Posterior vena cava (tissue), 2 donors: ENCODE measurements at places on chromosomes 7 and 10. TPM values are rescaled to one million over a fixed set of nuclear protein-coding genes. Genes with fewer than 3 reads are reported as not detected.
A peak's percentile ranks its signal among the peaks of the same experiment; 100 is the strongest.

DNA sequence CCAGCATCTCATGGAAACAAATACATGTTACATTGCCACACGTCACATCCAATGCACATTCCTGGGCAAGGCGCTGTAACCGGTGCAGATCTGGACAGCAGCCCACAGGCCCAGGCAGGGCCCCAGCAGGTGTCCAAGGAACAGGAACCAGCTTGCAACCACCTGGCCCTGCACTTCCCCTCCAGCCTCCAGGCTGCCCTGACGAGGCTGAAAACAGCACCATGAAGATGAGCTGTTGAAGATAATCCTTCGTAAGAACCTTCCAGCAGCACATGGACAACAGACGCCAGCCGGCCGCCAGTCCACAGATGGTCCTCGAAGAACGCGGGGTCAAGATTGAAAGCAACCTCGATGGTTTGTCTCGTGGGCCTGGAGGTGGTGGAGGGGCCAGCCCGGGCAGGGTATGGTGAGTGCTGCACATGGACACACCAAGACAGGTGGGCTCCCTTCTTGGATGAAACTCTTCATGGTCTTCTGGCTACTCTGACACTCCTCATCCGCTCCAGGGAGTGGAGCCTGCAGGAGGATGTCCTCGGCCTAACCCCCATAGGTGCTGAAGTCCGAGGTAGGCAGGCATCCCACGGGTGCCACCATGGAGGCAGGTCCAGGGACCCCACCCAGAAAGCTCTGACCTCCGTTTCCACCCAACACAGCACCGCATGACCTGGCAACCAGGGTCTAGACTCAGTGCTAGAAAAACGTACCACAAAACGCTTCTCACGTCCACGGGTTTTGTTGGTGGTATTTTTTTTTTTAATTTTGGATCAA lies 22.9 kb downstream of the PDGFA start:
- DNase-seq: peak; percentile 73

Gene ANXA11
- total RNA-seq: 247 TPM

DNA sequence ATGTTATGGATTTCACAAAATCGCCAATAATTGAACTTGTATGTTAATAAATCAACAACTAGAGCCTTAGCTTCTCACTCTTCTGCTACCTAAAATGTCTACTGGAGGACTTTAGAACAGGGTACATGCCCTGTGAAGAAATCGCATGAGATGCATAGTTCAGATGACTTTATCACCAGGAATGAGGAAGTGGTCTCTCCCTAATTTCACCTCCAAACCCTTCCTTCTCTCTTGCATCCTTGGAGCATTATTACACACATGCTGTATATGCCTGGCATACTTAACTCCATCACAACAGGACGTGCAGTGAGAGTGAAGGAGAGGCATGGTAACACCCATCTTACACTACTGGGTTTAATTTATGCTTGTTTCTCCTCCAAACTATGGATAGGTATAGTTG lies 27.8 kb downstream of the RHEB start:
- no peak for DNase-seq

DNA sequence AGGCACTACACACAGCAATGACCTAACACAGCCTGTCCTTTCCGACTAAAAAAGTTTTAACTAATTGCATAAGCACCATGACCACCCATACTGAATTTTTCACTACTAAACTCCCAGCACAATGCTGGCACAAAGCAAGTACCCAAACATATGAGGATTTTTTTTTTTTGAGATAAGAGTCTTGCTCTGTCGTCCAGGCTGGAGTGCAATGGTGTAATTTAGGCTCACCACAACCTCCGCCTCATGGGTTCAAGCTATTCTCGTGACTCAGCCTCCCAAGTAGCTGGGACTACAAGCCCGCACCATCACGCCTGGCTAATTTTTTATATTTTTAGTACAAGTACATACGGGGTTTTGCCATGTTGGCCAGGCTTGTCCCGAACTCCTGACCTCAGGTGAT lies 5.1 kb downstream of the UBE2H start:
- DNase-seq: no peak

- DNase-seq: no peak
These were observed 113.1 kb downstream of the ZMIZ1 start for GRCh38 chr10:79181698-79182521.

GRCh38 chr10:86599729-86600128 lies 54.6 kb upstream of the OPN4 start:
- DNase-seq: no peak

DNA sequence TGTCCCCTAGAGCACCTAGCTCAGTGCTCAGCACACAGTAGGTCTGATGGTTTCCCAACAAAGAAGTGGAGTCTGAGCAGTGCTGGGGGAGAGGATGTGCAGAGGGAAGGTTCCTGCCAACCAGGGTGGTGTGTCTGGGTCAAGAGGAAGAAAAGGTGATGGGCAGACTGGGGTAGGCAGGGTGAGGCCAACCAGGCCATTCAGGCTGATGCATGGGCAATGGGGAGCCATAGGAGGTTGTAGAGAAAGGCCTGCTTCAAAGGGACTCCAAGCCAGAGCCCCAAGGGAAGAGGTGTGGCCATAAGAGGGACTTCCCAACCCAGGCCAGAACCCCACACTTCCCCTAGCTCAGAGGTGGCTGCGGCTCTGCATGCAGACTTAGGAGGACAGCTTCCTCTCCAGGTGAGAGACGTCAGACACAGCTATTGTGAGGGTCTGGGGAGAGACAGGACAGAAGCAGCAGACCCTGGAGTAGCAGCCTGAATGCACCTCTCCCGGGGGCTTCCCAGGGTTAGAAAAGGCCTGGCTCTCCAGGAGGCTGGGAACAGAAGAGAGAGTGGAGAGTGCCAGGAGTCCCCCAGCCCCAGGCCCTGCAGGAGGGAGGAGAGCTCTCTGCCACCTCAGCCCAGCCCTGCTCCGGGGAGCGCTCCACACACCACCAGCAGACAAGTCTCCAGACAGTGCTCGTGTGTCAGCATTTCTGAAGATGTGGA lies 87.4 kb upstream of the ZMIZ1 start:
- no peak for DNase-seq

Gene PON3
- 0.74 TPM for total RNA-seq

DNA sequence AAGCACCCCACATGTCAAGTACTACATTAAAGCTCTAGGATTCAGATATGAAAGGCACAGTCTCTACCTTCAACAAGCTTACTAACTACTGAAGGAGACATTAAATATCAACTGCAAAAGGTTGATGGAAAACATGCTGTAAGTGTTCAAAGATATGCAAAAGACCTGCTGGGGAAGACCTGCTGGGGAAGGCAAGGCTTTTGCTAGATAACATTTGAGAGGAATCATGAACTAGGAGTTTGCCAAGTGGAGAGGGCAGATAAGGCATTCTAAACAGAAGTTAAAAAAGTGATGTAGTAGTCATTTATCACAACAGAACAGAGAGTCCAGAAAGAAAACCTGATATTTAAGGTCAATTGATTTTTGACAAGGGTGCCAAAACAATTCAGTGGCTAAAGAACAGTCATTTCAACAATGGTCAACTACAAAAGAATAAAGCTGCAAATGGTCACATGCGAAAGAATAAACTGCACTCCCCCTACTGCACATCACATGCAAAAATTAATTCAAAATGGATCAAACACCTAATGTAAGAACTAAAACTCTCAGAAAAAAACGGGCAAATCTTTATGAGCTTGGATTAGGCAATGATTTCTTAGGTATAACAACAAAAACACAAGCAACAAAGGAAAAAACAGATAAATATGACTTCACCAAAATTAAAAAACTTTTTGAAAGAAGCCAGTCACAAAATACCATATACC lies 23.0 kb upstream of the MSS51 start:
- DNase-seq: no peak

DNA sequence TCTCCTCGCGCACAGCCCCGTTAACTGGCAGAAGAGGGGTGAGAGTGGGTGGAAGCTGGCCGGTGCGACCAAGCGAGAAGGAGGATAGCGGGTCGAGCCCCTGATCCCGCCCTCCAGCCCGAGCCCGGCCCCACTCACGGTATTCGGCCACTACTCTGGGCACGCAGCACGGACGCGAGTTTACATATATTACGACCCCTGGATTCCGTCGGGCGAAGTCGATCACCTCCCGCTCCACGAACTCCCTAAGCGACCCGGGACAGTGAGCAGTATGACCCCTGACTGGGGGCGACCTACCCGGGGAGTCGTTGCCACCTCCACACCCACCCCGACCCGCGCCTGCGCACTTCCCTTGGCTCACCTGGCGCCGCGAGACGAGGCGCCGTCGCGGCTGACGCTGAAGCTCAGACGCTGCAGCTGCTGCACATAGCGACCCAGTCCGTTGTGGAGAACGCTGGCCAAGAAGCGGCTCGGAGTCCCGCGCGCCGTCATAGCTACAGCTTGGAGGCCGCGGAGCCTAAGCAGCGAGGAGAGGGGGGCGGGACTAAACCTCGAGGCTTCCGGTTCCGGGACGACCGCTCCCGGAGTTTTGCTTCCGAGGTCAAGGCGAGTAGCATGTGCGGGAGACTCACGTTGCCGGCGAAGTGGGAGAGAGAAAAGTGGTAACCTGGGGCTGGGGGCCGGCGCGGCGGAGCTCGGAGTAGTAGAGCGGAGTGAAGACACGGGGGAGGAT lies at the start of the genes MRPL43 and TWNK:
Gene MRPL43 (minus strand): TSS at position 546 of the 733 bp plus-strand sequence. CDS start 54 bp downstream, at position 492.
Gene TWNK (plus strand): TSS at position 592 of the 733 bp plus-strand sequence. CDS start 668 bp downstream, outside the sequence.
- peak; percentile 96 for DNase-seq

DNA sequence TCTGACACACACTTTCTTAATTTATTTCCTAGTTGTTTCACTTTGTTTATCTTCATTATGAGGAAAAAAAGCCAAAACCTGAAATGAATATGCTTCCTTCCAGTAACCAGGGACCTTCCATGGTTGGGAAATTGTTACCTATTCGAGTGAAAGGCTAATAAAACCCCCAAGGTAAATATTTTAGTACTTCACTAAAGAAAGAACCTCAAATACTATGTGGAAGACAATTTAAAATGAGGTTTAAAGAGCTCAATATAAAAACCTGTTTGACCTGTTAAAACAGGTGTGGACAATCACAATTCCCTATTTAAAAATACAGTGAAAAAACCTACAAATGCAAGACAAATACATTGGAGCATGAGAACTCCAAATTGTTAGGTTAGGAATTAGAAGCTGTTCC lies 192.6 kb downstream of the CFTR start:
- no peak for DNase-seq
